SK-N-SH (cell line): ENCODE measurements at places on chromosomes 5 and 9.

DNA sequence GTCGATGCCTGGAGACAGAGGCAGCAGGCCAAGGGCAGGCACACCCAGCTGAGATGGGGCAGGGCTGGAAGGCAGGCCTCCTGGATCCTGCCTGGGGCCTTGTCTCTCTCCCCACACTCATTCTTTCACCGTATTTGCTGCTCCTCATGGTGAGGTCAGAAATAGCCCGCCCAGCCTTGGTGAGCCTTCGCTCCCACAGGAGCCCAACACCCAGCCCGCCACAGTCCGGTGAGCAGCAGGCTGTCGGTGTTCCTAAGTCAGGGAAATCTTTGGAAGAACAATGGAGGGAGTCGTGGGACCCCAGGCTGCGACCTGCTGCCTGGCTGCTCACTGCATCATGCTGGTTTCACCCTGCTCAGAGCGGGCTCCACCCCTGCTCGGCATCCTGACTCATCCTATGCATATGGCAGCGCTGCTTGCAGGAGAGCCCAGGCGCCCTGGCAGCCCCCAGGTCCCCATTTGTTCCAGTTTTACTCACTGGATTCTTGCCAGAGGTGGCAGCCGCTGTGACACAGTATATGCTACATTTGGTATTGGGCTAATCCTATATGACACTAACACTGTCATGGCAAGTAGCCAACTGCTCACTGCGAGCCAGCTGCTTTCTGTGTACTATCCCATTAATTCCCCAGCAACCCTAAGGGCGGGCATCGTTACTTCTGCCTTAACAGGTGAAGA lies 53.2 kb upstream of the NCS1 start:
- DNase-seq: peak; percentile 87

GRCh38 chr5:172728481-172729241 lies 42.3 kb downstream of the DUSP1 start:
- DNase-seq: no peak

DNA sequence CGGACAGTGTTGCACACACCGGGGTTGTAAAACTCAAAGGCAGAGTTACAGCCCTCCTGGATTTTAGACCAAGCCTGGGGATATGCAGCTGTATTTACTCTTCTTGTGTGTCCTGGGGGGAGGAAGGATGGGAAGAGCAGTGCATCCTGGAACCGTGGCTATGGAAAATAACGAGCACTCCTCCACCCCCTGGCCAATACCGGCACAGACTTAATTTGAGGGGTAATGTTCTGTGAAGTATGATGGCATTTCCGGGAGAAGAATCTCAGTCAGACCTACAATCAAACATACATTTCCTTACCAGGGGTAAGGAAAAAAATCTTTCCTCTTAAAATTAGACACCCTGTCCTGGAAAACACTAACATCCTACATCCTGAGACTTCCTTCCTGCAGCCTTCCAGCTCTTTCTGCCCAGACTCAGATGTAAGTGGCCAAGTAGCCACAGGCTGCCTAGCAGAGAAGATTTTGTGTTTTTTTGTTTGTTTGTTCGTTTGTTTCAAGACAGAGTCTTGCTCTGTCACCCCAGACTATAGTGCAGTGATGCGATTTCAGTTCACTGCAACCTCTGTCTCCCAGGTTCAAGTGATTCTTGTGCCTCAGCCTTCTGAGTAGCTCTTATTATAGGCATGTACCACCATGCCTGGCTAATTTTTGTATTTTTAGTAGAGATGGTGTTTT lies 11.0 kb upstream of the ERMP1 start:
- DNase-seq: peak; percentile 26

DNA sequence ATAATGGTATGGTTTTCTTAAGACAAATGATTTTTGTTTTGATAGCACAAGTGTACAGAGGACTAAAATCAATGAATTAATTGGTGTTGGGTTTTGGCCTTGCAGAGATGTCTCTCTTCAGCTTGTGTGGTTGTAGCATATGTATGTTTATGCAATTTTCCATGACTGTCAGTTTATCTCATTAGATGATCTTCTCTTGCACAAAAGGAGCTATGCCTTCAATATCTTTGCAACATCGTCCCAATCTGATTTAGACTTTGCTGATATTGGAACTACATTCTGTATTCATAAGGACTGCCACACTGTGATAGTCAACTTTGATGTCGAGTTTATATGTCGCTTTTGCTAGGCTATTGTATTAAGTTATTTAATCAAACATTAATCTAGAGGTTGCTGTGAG lies 140.0 kb upstream of the TAF11L2 start:
- DNase-seq: no peak

GRCh38 chr5:135880801-135881200 lies 14.8 kb downstream of the IL9 start:
- no peak for DNase-seq

- DNase-seq: no peak
These were observed 60.8 kb upstream of the ARRDC3 start for GRCh38 chr5:91443761-91444467.

DNA sequence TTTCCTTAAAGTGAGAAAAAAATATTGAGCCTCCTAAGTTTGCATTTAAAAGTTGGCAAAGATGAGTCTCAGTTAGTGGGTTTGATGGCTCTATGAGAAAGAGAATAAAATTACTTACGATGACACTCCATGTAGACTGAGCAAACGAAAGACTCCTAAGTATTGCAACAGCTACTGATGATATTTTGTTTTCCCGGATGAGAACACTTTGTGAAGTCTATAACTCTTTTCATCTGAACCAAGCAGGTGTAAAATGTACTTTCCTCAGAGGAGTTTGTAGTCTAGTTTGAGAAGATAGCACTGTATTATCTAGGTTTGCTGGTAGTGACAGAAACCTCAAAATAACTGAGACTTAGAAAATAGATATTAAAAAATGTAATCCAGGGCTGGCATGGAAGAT lies 1.7 kb upstream of the ITK start:
- DNase-seq: no peak
